Natural killer cell treated with Interleukin-12 subunit alpha and Interleukin-12 subunit beta and Interleukin-15 and Interleukin-18, amount 100 ng/mL, for 72 hours (primary cell): ENCODE measurements at places on chromosomes 1 and 21. TPM values are rescaled to one million over a fixed set of nuclear protein-coding genes. Genes with fewer than 3 reads are reported as not detected.

DNA sequence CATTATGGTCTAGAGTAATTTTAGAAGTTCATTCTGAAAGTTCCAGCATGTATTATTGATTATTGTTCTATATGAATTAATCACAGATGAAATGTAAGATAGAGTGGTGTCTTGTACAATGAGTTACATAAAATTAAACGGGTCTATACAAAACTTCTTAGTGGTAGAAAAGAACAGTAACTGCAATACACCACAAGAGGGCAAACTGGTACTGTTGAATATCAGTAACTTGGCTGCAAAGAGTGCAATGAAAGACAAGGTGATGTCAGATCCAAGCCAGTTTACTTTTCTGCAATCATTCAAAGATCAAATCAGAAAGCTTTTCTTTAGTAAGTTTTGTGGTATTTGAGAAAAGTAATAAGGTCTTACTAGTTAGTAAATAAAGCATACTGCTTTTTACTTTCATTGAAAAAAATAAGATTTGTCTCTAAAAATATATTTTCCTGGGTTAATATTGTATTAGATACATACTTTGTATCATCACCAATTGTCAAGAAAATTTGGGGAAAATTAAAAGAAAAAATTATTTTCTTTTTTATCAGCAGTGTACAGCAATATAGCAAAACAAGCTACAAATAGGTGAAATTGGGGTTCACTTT lies 66.4 kb upstream of the BTG3 start:
- peaks cover 15% of the 10 kb centered on the region for H3K4me1 ChIP-seq
- H3K36me3 ChIP-seq: no peaks in the 10 kb centered on the region
- DNase-seq: no peak
- no peak overlapping the region for H3K27ac ChIP-seq
- no peak overlapping the region for H3K4me3 ChIP-seq
- no peaks in the 10 kb centered on the region for H3K27me3 ChIP-seq

- peaks cover 19% of the 10 kb centered on the region for H3K36me3 ChIP-seq
- no peak overlapping the region for H3K4me3 ChIP-seq
- peaks cover 16% of the 10 kb centered on the region for H3K4me1 ChIP-seq
- DNase-seq: no peak
Measured at GRCh38 chr21:28704746-28705145, 287.9 kb downstream of the LTN1 start.

GRCh38 chr1:85245456-85245855 lies 14.0 kb downstream of the C1orf52 start:
- DNase-seq: no peak
- H3K4me3 ChIP-seq: no peak overlapping the region
- no peak overlapping the region for H3K27ac ChIP-seq
- no peaks in the 10 kb centered on the region for H3K27me3 ChIP-seq

GRCh38 chr21:35111321-35111930 lies 62.3 kb upstream of the RUNX1 start:
- H3K36me3 ChIP-seq: peaks cover 4% of the 10 kb centered on the region
- no peak for DNase-seq
- peaks cover 8% of the 10 kb centered on the region for H3K4me1 ChIP-seq
- H3K4me3 ChIP-seq: no peak overlapping the region
- H3K27ac ChIP-seq: no peak overlapping the region

DNA sequence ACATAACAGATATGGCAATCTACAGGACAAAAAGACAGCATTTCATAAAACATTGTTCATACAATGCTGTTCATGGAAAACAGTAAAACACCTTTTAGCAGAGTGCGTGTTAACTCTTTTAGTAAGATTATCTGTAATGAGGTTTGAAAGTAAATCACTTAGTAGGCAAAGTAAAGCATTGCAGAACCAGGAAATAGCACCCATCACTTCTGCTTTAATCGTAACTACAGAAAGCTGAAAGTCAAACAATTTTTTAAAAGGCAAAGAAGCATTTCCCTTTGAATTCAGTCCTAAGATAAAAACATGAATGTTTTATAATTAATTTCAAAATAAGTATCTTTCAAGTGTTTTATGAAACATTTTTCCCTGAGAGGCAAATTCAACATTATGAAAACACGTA lies 63.3 kb upstream of the RNF11 start:
- H3K27me3 ChIP-seq: peaks cover 35% of the 10 kb centered on the region
- DNase-seq: no peak
- H3K4me1 ChIP-seq: peaks cover 6% of the 10 kb centered on the region
- no peak overlapping the region for H3K27ac ChIP-seq
- H3K4me3 ChIP-seq: no peak overlapping the region

DNA sequence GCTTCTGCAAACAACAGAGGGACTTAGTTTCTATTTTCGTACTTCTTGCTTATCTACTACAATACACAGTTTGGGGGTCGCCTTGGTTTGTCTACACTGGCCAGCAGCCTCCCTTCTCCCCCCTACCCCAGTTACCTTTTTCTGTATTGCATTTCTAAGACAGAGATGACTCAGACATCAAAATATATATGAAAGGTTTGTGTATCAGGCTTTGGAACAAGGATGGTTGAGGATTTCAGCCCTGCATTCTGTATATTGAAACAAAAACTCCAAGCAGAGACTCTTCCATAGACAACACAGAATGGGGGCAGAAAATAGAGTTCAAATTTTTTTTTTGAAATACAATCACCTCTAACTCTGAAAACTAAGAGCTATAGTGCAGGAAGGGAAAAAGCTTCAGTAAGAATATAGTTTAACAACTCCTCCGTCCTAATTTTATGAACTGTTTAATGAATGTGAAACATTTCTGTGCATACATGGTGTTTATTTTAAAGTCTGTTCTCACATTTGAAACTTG lies 1.9 kb downstream of the SAMD13 start:
- H3K27ac ChIP-seq: peak overlapping the region; percentile 33
- peaks cover 25% of the 10 kb centered on the region for H3K4me1 ChIP-seq
- H3K36me3 ChIP-seq: peaks cover 8% of the 10 kb centered on the region
- no peaks in the 10 kb centered on the region for H3K27me3 ChIP-seq
- peak overlapping the region; percentile 73 for H3K4me3 ChIP-seq

TOMM40L gene
- total RNA-seq: 27.8 TPM

BNIPL gene
- total RNA-seq: 3.8 TPM

DNA sequence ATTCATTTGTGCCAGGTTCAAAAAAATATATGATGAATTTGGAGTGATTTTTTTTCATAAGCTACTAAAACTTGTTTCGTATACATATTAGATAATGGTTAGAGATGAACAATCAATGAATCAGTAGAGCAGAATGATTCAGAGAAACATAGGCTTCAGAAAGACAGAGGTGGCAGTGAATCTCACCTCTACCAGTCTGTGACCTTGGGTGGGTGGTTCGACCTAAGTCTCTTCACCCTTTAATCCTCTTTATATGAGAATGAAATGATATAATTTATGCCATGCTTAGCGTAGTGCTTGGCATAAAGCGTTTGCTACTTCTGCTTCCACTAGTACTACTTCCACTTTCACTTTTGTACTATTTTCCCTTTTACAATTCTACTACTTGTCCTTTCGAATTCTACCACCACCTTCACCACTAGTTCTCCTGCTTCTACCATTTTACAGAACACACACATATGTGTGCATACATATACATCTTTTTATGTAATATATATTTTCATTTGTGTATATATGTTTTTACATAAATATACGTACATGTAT lies 45.1 kb downstream of the FYB2 start:
- no peak for DNase-seq
- peak overlapping the region; percentile 47 for H3K4me3 ChIP-seq
- H3K27ac ChIP-seq: no peak overlapping the region
- no peaks in the 10 kb centered on the region for H3K36me3 ChIP-seq

GRCh38 chr1:181128592-181129497 lies 40.3 kb downstream of the IER5 start:
- no peaks in the 10 kb centered on the region for H3K36me3 ChIP-seq
- H3K4me1 ChIP-seq: peaks cover 31% of the 10 kb centered on the region
- H3K27ac ChIP-seq: peak overlapping the region; percentile 16
- H3K4me3 ChIP-seq: peak overlapping the region; percentile 35
- DNase-seq: no peak
- no peaks in the 10 kb centered on the region for H3K27me3 ChIP-seq

GRCh38 chr1:156082309-156083091 lies at the start of gene MEX3A:
TSS of gene MEX3A (minus strand) at chr1:156082465. CDS start at chr1:156081998, 467 bp downstream.
- DNase-seq: peak; percentile 77
- no peaks in the 10 kb centered on the region for H3K4me1 ChIP-seq

GRCh38 chr1:85308833-85309350 lies 32.5 kb upstream of the BCL10 start:
- no peak for DNase-seq
- H3K27ac ChIP-seq: no peak overlapping the region
- H3K27me3 ChIP-seq: peaks cover 68% of the 10 kb centered on the region
- no peaks in the 10 kb centered on the region for H3K36me3 ChIP-seq

DNA sequence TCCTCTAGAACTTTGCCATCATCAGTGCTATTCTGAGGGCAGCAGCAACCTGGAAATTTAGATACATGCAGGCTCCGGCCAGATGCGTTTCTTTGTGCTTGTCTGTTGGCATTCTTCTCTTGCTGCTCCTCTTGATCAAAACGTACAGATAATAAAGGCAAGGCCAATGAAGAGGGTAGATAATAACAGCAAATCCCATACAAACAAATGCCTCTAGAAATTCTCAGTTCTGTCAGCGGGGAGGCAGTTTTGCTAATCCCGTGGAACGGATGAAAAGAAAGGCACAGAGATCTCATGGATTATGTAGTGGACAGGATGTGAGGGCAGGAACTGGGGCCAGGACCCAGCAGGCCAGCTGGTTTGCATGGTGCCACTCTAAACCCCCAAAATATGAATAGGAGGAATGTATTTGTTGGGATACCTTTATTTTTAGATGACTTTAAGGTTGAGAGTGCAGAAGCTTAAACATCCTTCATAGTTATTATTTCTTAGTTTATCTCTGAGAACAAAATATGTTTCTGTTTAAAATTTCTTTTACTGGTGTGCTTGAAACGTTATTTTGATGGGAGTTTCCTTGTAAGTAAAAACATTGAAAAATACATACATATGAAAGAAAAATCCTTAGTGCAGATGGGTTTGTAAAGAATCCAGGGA lies 1.5 kb downstream of the ITSN1 start:
- H3K27ac ChIP-seq: no peak overlapping the region
- no peaks in the 10 kb centered on the region for H3K36me3 ChIP-seq
- H3K4me1 ChIP-seq: peaks cover 10% of the 10 kb centered on the region
- H3K27me3 ChIP-seq: peaks cover 10% of the 10 kb centered on the region

TPTE gene
- not detected for total RNA-seq

IGSF21 gene
- total RNA-seq: not detected

GJA8 gene
- total RNA-seq: not detected

DNA sequence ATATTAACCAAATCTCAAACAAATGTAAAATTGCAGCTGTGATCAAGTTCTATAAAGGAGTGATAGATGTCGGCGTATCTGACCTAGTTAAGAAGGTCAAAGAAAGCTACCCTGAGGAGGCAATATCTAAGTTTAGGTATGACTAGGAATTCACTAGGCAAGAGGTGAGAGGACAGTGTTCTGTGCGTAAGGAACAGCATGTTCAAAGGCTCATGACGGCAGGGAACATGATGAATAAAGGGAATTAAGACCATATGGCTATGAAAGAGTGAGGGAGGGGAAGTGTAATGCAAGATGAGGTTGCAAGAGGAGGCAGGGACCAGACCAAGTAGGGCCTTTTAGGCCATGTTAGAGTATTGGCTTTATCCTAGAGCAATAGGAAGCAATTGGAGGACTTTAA lies 8.6 kb downstream of the LIX1L start:
- H3K27me3 ChIP-seq: no peaks in the 10 kb centered on the region
- H3K4me1 ChIP-seq: peaks cover 28% of the 10 kb centered on the region
- peaks cover 5% of the 10 kb centered on the region for H3K36me3 ChIP-seq
- H3K27ac ChIP-seq: no peak overlapping the region
- no peak overlapping the region for H3K4me3 ChIP-seq

DNA sequence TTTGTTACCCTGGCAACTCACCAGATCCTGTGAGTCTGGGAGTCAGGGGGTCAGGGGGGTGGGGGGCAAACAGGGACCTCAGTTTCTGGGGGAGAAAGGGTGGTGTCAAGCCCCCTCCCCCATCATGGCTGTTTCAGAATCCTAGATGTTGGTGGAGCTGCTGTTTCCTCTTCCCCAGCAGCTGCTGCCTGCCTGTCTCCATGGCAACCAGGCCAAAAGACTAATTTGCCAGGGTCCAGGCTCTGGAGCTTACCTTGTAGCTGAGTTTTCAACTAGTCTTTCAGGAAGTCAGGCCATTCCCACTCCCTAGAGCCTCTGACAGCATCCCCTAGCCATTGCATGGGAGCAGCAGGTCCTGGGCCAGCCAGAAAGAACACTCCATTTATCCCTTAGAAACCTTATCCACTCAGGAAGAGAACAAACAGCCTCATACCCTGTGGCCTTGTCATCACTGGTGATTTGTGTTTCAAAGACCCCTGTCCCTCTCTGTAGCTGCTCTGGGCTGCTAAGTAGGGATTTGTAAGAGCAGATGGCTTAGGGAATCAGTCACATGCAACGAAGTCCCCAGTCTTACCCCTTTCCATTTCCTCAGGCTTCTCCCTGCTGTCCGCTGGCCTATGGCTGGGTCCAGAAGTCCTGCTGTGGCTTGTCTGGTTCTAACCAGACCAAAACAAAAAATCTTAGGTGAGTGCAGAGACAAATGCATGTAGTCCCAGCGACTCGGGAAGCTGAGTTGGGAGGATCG lies 21.5 kb upstream of the STMN1 start:
- DNase-seq: no peak
- H3K27ac ChIP-seq: no peak overlapping the region
- H3K4me3 ChIP-seq: no peak overlapping the region
- no peaks in the 10 kb centered on the region for H3K36me3 ChIP-seq
- no peaks in the 10 kb centered on the region for H3K27me3 ChIP-seq

TMCO2 gene
- not detected for total RNA-seq

CD53 gene
- total RNA-seq: 357 TPM

DNA sequence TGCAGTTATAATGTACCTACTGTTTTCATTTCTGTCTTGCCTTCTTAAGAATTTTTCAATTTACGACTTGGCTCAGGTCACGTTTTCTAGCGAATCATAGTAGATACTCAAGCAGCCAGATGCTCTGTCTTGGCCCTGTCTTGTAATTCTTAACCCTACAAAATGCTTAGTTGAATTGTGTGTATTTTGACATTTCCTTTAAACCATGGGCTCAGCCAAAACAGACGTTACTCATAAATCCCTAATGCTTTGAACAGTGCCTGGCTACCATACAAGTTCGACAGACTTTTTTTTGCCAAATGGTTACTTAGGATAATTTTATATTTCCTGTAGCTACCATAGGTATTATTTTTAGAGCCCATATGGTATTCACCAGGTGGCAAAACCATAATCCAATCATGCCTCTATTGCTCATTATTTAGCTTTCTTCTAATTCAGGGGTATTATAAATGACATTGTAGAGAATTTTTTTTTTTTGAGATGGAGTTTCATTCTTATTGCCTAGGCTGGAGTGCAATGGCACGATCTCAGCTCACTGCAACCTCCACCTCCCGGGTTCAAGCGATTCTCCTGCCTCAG lies 54.3 kb downstream of the KCNK1 start:
- no peak overlapping the region for H3K4me3 ChIP-seq
- peaks cover 5% of the 10 kb centered on the region for H3K27me3 ChIP-seq
- no peak overlapping the region for H3K27ac ChIP-seq
- DNase-seq: no peak

GRCh38 chr21:30340714-30341573 lies 3.5 kb upstream of the KRTAP27-1 start:
- no peak for DNase-seq
- no peak overlapping the region for H3K27ac ChIP-seq
- H3K4me1 ChIP-seq: no peaks in the 10 kb centered on the region
- H3K36me3 ChIP-seq: no peaks in the 10 kb centered on the region
- no peaks in the 10 kb centered on the region for H3K27me3 ChIP-seq

GRCh38 chr1:101732261-101732660 lies 264.5 kb downstream of the OLFM3 start:
- no peaks in the 10 kb centered on the region for H3K36me3 ChIP-seq
- H3K27me3 ChIP-seq: no peaks in the 10 kb centered on the region
- no peak for DNase-seq
- no peaks in the 10 kb centered on the region for H3K4me1 ChIP-seq
